ENCODE measurements at places on chromosomes 4 and X.

DNA sequence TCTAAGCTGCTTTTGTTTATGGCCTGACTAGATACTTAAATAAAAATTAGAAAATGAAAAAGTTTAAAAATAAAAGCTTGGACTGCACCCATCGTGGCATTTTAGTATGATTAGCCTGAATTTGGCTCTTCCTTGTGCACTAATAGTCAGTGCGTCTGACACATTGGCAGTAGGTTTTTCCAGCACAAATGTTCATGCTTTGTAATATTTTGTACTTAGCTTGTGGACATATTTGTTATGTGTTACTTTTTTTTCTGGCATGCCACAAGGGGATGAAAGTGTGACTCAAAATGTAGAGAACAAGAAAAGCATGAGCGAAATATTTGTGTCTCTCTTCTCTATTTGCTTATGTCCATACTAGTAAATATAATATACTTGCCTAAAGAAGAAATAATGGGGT is 359.3 kb downstream of the ADGRL3 start:
- DNase-seq, result no peak

- no peak for DNase-seq
Measured at GRCh38 chr4:168825975-168826374, 184.1 kb downstream of the CBR4 start.

- no peak for DNase-seq
Measured at GRCh38 chr4:182585321-182585720, 331.9 kb downstream of the DCTD start.

DNA sequence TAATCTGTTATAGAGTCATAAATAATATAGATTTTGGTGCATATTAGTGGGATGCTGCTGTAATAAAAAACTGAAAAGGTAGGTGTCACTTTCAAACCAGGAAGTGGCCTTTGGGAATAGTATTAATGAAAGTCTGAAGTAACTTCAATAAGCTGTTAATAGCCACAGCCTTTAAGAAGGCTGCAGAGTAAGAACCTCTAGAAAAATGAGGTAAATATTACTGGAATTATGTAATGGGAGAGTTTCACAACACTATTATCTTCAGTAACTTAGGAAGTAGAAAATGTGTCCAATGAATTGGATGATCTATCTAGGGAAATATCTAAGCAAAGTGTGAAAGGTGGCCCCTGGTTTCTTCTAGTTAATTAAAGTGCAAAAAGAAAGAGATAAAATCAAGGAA is 104.7 kb downstream of the NCAPG start:
- no peak for DNase-seq

DNA sequence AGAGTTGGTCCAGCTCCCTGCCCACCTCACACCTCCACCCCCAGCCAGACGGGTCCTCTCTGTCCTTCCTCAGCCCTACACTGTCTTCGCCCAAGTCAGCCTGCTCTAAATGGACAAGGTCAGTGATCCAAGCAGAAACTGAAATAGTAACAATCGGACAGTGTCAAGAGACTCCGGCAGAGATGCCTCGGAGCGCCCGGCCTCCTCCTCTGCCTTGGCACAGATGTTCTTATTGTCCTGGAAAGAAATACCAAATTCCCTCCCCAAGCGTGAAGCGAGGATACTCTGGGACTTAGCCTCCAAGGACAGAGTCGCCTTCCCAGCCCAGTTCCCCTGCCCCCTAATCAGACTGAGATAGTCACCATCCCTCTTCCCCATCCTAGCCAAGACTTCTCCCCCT is 28.5 kb downstream of the UTP14A start:
- no peak for DNase-seq

- no peak for DNase-seq
Measured at GRCh38 chr4:7431696-7432530, 2.8 kb downstream of the PSAPL1 start.

- DNase-seq, result no peak
Measured at GRCh38 chr4:78542373-78542772, 9.2 kb upstream of the ANXA3 start.

DNA sequence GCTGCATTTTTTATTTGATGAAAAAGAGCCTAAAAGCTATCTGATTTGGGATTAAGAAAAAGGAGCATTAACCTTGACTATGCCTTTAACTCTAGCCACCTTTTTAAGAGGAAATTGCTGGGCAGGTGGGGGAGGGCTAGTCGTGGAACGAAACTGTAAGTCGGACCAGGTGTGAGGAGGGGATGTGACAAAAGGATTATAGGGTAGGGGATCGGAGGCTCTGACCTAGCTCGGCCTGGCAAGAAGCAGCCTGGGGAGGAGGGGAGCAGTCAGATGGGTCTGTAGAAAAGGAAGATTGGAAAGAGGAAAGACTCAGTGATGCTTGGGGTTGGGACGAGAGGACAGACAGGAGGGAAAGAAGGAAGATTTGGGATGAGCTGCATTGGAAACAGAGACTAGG is 21.1 kb upstream of the SPCS3 start:
- no peak for DNase-seq

DNA sequence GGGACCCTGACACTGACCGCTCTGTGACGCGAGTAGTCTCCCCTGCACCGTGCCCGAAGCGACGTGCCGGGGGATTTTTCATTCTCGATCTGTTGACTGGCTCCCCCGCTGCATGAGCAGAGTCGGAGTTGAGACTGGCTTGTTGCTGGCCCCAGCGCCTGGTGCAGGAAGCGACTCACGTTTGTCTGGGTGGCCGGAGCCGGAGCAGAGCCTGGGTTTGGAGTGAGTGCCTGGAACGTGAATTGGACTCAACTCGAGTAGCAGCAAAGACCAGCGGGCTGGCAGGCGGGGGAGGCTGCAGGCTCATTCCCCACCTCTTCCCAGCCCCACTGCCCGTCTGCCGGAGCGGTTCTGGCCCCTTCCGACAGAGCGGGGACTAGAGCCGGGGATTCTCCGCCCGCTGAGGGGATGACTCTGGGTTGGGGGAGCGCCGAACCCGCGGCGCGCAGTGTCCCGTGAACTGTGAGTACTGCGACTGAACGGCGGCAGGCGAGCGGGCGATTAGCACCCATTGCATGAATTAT is 554 bp downstream of the PCDH7 start:
- no peak for DNase-seq

DNA sequence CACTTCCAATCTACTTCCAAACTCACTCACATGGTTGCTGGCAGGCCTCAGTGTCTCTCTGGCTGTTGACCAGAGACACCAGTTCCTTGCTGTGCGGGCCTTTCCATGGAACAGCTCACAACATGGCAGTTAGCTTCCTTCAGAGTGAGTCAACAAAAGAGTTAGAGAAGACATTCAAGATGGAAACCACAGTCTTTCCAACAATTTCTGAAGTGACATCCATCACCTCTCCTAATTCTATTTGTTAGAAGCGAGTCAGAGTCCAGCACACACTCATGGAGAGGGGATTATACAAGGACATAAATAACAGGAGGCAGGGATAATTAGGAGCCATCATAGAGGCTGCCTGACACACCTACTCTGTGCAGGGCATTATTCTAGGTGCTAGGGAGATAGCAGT is 62.5 kb upstream of the TMEM164 start:
- no peak for DNase-seq

- DNase-seq, result no peak
Measured at GRCh38 chr4:146478009-146478408, 43.7 kb downstream of the SLC10A7 start.

GRCh38 chr4:109026588-109026987 is 263.7 kb upstream of the ETNPPL start:
- no peak for DNase-seq

DNA sequence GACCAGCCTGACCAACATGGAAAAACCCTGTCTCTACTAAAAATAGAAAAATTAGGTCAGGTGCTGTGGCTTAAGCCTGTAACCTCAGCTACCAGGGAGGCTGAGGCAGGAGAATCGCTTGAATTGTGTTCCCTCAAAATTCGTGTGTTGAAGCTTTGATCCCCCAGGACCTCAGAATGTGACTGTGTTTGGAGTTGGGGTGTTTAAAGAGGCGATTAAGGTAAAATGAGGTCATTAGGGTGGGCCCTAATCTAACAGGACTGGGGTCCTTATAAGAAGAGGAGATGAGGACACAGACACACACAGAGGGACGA is 23.6 kb downstream of the SLC25A6 start:
- no peak for DNase-seq

DNA sequence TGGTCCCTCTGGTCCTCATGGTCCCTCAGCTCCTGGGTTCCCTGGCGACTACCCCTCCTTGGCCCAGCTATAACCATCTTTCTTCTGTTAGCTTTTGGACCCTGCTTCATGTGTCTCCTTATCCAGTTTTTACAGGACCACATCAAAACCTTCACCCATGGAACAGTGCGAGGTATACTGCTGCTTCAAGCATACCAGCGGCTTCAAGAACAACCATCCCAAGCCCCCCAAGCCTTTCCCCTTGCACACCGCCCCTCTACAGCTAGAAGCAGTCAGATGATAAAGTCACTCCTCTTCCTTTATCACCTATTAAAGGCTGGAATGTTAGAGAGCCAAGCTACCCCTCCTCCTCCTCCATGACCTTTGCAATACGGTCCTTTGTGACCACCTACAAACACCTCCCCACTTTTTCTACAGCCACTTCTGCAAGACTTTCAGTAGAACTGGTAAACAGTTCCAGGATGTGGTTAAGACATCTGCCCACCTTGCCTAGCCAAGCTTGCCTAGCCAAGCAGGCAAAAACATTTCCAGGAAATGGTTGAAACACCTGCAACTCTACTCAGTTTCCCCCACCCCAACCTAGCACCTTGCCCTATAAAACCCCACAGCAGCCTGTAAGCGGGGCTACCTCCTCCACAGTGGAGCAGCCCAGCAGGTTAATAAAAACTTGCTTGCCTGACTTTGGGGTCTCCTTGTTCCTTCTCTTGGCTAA is 125.7 kb downstream of the ZC4H2 start:
- no peak for DNase-seq

Measured in hematopoietic multipotent progenitor cell treated with erythropoietin and hydrocortisone succinate and interleukin-3 and kit ligand, for 8 days (in vitro differentiated cells).